Panc1 (cell line): ENCODE measurements at places on chromosomes 13 and 19.

DNA sequence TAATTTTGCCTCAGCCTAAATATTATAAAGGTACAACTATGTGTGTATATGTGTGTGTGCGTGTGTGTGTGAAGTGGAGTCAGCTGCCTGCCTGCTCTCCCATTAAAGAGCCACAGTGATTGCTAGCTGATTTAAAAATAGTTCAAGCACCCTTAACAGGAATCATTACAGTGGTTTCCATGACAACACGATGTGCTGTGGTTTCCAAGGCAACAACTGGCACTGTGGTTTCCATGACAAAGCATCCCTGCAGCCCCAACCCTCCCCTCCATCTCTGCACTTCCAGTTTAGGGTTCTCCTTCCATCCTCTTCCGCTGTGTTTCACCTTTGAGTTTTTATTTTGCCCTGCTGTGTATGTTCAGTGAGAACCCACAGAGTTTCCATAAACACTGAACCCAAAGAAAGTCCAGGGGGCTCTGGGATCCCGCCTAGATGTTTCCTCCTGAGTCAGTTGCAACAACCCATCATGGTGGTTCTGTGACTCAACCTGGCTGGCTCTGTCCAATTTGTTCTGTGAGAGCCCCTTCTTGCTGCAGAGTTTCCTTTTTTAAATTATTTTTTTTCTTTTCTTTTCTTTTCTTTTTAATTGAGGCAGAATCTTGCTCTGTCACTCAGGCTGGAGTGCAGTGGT lies 7.1 kb upstream of the PNMA8A start:
- no peak for DNase-seq

DNA sequence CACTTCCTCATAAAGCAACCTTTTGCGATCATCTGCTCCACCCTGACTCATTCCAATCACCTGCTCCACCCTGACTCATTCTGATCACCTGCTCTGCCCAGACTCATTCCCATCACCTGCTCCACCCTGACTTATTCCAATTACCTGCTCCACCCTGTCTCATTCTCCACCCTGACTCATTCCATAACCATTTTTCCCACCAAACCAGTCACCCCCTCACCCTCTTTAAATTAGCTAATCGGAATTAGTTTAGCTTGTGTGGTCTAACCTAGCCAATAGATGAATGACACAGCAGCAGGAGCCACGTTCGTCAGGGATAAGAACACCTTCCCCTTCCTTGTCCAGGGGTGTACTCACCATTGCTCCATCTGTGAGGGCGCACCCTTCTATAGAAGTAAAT lies 134.0 kb downstream of the COG6 start:
- no peak for DNase-seq

DNA sequence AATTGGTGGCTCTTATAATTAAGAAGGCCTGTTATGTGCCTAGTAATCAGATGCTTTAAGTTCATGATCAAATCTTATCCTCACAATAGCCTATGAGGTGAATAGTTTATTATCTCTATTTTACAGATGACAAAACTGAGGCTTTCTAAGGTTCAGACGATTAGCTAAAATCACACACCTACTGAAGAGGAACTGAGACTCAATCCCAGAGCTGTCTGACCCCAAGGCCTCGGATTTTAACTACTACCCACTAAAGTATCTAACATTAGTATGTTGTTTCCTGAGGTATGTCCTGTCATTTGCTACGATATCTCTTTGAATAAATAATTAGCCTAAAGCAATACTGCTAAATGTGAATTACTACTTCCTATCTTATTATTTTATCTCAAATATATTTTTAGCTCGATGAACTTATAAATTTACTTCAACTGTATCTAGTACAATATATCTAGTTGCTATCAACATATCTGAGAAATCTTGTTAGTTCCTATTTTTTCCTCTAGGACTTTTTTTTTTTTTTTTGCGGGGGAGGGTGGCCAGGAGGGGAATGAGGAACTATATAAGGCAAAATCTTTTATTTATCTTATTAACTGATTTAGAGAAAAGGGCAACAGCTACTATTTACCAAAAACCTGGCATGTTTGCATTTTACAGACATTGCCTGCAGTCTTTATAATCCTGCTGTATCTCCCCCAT lies 118.5 kb downstream of the ABCC4 start:
- DNase-seq = no peak

DNA sequence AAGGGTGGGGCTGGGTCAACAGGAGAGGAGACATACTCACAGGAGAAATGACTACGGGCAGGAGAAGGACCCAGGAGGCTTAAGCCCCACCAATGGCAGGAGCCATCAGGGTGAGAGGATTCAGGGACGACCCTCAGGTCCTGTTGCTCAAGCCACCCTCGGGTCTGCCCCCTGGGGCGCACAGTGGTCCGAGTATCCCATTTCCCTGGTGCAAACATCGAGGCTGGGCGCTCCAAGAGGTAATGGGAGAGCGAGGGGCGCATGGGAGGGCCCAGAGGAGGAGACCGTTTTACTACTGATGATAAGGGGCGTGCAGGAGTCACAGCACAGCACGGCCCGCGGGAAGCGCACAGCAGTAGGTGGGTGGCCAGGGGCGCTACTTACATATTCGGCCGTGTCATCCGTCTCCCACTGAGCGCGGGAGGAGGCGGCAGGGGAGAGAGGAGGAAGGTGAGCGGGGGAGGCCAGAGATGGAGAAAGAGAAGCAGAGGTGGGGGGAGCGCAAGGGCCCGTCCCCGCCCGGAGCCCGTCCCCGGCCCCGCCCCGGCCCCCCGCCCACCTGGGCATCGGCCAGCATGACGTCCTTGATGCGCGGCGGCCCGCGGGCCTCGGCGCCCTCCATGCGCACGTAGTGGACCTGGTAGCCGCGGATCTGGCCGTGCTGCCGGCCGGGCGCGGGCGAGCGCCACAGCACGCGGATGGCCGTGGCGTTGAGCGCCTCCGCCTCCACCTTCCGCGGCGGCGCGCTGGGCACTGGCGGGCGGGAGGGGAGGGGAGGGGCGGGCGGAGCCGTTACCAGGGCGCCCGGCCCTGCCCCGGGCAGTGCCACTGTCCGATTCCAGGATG lies 111.5 kb downstream of the PTPRS start:
- no peak for DNase-seq

- DNase-seq = no peak
These were observed 34.6 kb upstream of the KATNAL1 start for GRCh38 chr13:30341815-30342570.

DNA sequence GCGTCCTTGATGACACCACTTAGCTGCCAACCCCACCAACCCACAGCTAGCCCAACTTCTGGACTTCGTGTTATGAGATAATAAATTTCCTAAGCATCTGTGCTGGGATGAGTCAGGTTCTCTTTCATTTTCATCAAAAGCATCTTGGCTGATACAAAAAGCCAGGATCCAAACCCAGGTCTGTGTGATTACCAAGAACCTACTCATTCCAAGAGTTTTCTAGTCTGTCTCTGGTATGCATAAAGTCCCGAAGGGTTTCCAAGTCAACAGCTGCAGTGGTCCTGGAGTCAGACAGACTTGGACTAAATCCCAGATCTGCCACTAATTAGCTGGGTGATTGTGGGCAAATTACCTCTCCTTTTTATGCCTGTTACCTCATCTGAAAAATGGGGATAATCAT lies 55.5 kb upstream of the SERP2 start:
- no peak for DNase-seq

DNA sequence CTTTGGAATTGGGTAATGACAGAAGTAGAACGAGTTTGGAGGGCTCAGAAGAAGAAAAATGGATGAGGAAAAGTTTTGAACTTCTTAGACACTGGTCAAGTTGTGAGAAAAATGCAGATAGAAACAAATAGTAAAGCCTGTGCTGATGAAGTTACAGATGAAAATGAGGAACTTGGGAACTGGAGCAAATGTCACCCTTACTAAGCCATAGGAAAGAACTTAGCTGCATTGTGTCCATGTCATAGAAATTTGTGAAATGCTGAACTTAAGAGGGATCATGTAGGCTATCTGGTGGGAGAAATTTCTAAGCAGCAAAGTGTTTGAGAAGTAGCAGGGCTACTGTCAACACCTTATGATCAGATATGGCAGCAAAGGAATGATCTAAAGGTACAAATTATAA lies 289.2 kb upstream of the PCDH9 start:
- no peak for DNase-seq

DNA sequence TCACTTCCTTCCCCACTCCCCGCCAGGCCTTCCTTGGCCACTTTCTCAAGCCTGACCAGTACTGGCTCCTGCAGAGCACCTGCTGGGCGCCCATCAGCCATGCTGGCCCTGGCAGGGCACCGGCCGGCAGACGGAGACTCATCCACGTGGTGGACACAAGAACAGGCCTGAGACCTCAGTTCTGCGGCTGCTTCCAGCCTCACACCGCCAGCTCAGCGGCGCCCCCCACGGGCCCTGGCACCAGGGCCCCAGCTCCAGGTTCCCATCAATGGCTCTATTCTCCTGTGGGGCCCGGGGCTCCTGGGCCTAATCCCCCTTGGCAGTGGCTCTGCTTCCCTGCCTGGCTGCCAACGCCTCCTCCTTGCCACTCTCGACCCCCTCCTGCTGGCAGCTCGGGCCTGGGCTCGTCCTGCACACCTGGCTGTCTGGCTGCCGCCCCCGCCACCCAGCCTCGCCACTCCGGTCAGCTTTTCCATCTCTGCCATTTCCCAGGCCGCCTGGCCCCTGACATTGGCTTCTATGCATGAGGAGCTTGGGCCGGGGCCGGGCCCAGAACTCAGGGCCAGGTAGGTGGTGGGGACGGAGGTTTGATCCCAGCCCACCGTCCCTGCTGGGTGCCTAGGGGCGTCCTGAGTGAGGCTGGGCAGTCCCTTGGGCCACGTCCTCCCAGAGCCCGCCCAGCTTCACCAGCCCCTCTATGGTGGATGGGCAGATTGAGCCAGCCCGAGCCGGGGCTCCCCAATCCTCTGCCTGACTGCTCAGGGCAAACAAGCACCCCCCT lies 6.2 kb downstream of the NDUFA11 start:
- DNase-seq = no peak

DNA sequence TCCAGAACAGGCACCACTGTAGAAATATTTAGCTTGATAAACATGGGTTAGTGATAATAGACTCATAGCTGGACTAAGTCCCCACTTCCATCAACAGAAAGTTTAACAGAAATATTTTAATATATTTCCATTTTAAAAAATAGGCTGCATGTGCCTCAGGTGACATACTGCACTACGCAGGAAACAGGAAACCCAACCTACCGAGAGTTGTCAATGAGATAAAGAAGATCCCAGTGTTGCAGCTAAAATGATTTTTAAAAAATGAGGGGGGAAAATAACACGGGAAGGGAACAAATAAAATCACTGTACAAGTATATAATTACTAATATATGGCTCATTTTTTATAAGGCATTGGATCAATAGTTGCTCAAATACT lies 154.8 kb downstream of the TBC1D4 start:
- no peak for DNase-seq

GRCh38 chr13:39273953-39274738 lies 235.9 kb downstream of the NHLRC3 start:
- no peak for DNase-seq

GRCh38 chr13:76892488-76892887 lies 6.3 kb upstream of the KCTD12 start:
- DNase-seq = no peak

DNA sequence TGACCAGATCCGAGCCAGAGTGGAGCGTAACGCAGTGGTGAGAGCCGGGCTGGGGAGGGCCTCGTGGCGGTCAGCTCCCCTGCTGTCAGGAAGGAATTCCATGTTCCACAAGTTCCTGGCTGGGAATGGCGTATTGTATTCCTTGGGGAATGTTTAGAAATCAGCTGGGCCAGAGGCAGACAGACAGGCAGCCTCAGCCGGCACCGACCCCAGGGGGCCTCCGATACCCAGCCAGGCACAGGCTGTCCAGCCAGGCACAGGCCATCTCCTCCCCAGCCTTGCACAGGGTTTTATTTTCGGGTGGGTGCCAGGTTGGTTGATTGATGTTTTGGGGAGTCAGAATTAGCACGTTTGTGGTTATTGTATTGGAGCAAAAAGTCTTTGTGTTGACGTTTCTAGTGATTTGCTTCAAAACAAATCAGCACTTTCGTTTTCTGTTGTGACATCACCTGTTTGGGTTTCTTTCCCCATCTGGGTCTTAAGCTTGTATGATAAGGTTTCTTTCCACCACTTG lies 126.6 kb upstream of the MCF2L start:
- DNase-seq = no peak

- no peak for DNase-seq
These were observed 12.6 kb upstream of the GARRE1 start for GRCh38 chr19:34241513-34242337.

- no peak for DNase-seq
These were observed 373.5 kb downstream of the KCTD12 start for GRCh38 chr13:76512721-76513145.

- DNase-seq = no peak
These were observed 57.6 kb upstream of the URI1 start for GRCh38 chr19:29884466-29884865.

DNA sequence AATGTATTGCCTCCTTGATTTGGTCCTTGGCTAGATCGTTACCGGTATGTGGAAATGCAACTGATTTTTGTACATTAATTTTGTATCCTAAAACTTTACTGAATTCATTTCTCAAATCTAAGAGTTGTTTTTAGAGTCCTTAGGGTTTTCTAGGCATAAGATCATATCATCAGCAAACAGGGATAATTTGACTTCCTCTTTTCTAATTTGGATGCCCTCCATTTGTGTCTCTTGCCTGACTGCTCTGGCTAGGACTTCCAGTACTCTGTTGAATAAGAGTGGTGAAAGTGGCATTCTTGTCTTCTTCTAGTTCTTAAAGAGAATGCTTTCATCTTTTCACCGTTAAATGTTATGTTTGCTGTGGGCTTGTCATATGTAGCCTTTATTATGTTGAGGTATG lies 12.0 kb upstream of the CYP2A13 start:
- no peak for DNase-seq

DNA sequence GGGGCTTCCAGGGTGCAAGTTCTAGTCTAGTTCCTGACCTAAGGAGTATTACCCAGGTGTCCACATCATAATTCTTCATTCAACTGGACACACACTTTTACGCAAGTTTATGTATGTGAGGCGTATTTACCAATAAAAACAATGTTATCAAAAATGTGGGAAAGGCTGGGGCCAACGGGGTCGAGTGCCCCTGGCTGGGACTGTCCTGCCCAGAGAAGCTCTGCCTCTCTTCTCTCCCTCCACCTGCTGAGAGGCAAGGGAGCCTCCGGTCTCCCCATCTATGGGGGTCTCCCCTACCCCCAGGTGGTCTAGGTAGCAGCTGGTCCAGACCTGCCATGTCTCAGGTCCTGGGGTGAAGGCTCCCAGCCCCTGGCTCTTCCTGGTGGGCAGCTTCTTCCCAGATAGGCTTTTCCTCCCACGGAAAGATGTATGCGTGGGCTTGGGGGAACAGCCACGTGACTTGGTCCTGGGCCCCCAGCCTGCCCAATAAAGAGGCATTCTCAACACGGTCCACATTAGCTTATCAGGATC lies 132.4 kb downstream of the USP12 start:
- no peak for DNase-seq
